Kidney epithelial cell (primary cell): ENCODE measurements at places on chromosomes 12 and 14. TPM values are rescaled to one million over a fixed set of nuclear protein-coding genes. Genes with fewer than 3 reads are reported as not detected.

Gene RPS6KA5
- 2.7 and 3.7 TPM in 2 replicates for total RNA-seq

Gene TMEM121
- 10.1 and 13.4 TPM in 2 replicates for total RNA-seq

Gene PTGDR
- total RNA-seq: not detected in 2 replicates

Gene SCNN1A
- total RNA-seq: 10.4 and 11.1 TPM in 2 replicates

Gene RIPK3
- total RNA-seq: 2.3 and 2.9 TPM in 2 replicates

Gene RPGRIP1
- total RNA-seq: not detected in 2 replicates

Gene POTEM
- total RNA-seq: not detected in 2 replicates
